Activated T-helper 17 cell treated with anti-CD3 and anti-CD28 coated beads, Interleukin-2, amount 50 U/mL, for 72 hours (primary cell): ENCODE measurements at places on chromosomes 11 and 22.

DNA sequence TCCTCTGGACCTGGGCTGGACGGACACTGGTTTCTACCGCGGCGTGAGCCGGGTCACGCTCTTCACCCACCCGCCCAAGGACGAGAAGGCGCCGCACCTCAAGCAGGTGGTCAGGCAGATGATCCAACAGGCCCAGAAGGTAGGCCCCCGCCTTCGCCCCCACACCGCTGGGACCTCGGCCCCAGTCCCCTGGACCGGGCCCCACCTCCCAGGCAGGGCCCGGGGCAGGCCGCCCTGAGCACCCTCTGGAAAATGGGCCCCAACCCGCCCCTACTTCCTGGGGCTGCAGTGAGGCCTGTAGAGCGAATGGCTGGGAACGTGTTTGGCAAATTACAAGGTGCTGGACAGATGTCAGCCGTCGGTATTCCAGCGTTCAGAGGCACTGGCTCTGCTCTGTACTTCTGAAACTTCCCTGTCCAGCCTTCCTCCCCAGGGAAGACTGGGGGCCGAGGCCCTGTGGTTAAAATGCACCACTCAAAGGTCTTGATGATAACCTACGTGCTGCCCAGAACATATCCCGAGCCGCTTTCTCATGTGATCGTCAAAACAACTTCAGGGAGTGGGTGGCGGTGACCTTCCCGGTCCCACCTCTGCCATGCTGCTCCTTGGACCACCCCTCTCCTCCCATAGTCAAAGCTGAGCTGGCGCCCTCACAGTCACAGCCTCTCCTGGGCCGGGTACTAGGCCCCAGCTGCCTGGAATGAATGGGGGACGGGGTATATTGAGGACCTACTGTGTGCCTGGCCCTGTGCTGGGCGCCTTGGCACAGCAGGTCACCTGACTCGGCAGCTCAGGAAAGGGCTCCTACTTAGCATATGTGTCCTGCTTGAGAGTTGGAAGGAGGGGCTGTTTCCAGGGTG, 869 bp downstream of the FAM83F start:
- no peak for ATAC-seq

DNA sequence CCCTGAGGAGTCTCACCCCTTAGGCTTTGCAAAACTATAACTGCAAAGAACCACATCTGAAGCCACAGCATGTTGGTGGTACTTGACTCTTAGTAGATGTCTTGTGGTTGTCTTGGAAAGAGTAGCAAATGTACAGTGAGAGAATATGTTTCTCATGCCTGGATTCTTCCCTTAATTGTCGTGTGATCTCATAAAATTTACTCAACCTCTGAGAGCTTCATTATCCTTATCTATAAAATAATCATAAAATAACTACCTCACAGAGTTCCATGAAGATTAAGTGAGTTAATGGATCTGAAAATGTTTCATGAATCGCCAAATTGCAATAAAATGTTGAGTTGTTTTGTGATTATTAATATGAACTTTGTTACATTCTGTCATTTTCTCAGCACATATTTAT, 491.5 kb downstream of the METTL15 start:
- no peak for ATAC-seq

GRCh38 chr11:93099806-93100205, 98.0 kb downstream of the SLC36A4 start:
- no peak for ATAC-seq

GRCh38 chr22:36756746-36757655, 18.9 kb downstream of the IFT27 start:
- ATAC-seq, result no peak

DNA sequence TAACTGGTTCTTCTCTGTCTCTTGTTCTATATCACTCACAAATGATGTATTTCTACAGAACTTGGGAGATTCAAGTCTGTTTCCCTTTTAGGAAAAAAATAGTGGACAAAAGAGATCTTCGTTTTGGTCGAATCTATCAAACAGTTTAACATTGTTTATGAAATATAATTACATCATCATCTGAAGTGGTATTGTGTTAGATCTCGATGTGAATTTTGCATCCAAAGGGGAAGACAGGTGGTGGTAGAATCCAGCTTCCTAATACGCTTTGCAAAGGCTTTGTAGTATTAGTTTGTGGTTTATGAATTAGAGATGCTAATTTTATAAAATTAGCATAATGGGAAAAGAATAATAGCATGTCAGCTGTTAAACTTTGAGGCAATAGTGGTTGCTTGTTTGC, 3.4 kb downstream of the SIK2 start:
- ATAC-seq, result no peak

- peak; percentile 71 for ATAC-seq
These were observed 20.8 kb upstream of the TXNRD2 start for GRCh38 chr22:19962246-19962908.

DNA sequence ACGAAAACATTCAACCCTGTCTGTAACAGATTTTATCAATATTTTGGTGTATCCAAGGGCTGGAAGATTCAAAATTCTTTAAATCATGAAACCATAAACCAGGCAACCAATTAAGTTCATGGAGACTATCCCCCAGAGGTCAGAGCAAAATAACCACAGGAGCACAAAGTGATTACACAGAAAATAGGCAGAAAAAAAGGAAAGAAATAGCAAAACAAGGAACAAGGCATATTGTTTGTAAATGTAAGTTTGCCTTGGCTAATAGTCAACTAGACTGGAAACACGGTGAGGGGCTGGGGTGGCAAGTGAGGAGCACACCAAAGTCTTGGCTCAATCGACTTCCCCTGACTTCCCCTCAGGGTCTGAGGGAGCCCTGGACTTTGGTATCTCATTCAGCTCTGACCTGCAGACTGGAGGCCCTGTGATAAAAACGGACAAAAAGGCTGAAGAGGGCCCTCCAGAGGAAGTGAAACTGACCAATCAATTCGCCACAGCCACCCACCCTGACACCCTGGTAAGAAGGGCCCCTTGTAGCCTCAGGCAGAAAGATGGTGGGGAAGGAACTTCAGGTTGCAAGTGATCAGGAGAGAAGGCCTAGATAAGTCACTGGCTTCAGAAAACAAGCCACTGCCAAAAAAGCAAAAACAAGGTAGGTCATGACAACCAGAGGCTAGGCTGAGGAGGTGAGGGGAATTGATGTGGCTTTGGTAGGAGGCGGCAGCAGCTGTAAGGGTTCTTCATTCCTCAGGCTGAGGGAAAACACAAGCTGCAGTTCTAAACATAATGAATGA, 1.8 kb downstream of the SIK3 start:
- peak; percentile 39 for ATAC-seq

DNA sequence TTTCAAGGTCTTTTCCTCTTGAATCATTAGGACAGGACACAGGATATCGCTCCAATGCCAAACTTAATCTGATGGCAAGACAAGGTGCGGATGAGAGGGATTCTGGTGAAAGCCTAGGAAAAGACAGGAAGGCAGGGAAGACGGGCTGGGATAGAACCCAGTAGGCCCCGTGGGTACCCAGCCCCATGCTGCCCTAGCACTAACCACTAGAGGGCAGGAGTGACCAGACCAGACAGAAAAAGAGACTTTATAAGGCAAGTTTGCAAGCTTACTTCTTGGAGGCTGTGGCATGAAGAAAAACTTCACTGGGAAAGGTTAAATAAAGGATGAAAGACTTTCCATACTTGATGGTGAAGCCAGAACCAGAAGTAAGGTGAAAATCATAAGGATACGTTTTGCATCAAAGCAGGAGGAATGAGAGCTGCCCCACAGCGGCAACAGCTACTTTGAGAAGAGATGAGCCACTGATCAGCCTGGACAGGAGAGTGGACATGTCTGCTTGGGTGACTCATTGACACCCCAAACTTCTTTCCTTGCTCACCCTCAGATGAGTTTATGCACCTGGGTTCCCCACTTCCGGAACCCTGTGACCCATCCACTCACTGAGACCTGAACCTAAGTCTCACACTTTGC, 39.8 kb downstream of the SYN3 start:
- peak; percentile 47 for ATAC-seq

GRCh38 chr11:57467508-57468157, 7.3 kb downstream of the RTN4RL2 start:
- no peak for ATAC-seq

DNA sequence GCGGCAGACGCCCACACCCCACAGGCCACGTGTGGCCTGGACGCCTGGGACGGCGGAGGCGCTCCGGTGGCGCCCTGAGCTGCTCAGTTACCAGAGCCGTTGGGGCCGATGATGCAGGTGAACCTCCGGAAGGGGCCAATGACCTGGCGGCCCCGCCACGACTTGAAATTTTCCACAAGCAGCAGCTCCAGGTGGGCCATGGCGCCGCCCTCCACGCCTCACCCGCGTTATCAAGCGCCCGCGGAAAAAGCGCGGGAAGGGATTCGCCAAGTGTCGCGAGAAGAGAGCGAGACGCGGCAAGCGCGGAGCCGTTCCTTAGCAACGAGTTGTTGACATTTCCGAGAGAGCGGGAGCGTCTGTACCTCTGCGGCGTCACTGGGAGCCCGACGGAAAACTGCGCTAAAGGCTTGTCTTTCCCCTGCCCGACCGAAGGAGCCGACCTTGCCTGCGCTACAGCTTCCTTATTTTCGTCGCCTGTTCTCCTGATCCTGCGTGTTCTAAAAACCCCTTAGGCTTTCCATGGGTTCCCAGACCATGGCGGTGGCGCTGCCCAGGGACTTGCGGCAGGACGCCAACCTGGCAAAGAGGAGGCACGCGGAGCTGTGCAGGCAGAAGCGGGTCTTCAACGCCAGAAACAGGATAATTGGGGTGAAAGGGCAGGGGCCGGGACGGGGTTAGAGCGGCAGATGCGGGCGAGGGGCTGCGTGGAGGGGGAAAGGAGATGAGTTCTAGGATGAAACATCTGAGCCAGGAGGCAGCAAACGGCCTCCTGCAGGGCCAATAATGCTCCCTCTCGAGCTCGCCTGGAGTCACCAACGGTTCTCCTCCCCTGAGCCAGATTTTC, at the start of the genes RIBC2 and SMC1B:
RIBC2 (plus strand) TSS at position 326 of the 844 bp plus-strand sequence; CDS start at position 520, 194 bp downstream.
SMC1B (minus strand) TSS at position 232 of the 844 bp plus-strand sequence; CDS start at position 200, 32 bp downstream.
- ATAC-seq, result peak; percentile 97

DNA sequence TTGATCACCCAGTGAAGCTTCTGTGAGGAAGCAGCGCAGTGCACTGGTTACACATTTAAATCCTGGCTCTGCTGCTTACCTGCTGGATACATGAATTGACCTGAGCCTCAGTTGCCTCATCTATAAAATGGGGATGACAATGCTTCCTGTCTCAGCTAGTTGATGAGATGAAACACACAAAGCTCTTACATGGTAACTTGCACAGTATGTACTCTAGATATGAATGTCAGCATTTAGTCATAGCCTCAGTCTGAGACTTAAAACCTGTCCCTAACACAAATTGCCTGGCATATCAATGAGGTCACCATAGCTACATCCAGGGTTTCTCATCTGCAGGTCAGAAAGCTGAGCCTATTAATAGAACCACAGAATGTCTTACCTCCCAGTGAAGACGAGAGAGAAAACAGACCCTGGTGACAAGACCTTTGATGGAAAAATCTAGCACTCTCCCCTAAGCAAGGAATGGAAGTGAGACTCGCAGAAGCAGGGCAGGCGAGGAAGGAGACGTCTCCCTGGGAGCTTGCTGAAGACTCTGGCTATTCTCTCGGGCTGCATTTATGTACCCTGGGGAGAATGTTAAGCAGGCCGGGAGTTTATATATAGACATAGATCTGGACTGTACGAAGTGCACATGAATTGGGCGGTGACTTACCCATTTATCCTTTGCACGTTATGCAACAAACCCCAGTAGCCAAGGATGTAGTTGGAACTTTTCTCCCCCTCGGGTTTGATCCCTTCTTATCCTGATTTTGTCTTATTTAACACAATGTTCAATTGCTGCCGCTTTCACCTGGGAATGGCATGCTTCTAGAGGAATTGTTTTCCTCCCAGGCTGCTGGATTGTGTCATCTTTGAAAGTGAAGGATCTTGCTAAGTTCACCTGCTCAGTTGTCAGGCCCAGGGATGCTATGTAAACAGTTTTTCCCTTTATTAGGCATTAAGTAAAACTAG, 18.0 kb downstream of the SDHAF2 start:
- ATAC-seq, result peak; percentile 92

GRCh38 chr11:83033371-83033770, 38.3 kb downstream of the RAB30 start:
- ATAC-seq, result no peak

DNA sequence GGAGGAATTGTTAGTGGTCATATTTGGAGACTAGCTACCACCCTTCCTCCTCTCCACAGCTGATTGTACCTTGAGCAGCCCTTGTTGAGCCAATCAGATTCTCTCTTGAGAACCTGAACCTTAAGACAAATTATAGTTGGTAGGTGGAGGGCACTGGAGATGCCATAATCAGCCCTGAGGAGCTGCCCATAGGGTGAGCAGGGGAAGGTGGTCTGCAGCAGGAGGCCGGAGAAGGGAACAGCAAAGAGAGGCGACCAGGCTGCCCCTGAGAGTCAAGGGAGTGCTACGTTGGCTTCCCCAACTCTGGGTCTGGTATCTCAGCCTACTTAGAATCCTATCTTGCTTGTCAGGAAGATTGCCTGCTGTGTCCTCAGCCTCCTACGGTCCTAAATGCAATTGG, 2.7 kb upstream of the SDF2L1 start:
- ATAC-seq, result no peak

- ATAC-seq, result no peak
These were observed 9.4 kb downstream of the AGBL2 start for GRCh38 chr11:47705721-47706120.

DNA sequence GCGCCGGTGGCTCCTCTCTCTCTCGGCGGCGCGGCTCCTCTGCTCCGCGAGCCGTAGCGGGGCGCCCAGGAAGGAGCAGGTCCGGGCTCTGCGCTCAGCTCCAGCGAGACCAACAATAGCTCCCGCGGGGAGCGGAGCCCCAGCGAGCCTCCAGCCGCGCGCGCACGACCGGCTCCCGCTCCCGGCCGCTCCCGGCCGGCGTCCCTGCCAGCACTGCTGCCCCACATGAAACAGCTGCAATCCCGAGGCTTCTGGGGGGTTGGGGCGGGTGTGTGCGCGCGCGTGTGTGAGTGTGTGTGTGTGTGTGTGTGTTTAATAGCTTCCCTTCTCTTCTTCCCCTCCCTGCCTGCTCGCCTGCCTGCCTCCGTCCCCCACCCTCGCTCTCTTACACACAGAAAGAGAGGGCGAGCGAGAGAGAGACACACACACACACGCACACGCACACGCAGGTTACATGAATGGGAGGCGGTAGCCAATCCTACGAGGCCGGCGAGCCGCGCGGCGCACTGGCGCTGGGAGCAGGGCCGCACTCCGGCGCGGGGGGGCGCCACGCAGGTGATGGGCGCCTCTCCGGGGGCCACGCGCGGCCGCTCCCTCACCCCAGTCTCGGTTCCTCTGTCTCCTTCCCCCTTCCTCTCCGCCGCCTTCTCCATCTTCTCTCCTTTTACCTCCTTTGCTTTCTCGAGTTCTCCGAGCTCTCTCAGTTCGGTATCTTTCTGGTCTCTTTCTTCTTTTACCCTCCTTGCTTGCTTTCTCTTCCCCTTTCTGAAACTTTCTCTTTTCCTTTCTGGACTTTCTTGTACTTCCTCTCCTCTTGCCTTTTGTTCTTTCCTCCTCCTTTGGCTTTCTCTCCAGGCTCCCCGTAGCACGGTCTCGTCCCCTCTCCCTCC, at the start of gene TENM4:
TENM4 (minus strand) TSS at position 460 of the 890 bp plus-strand sequence. CDS start 371,086 bp downstream, outside the sequence.
- ATAC-seq, result no peak
